ENCODE measurements at places on chromosomes 5 and 9.

DNA sequence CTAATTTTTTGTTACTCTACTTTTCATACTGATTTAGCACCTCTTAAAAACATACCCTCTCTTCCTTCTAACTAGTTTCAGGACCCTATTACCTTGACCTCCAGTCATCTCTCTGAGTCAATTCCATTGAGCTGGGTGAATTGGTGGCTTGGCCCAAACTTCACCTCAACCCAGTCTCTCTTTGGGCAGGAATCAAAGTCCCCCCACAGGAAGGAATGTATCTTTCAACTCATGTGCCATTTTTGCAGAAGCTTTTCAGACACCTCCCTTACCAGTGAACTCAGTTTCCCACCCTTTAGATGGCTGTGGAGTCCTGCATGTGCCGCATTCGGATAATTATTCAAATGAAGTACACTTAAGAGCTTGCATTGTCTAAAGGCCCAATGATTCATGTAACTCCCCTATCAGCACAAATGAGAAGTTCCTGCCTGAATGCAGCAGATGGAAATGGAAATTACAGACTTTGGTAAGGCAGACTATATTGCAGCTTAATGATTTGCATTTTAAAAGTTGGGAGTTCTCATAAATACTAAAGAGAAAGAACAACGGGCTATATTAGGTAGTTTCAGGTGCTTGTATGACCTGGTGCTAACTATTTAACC, 693.5 kb downstream of the PTPRD start:
- DNase-seq, result no peak

DNA sequence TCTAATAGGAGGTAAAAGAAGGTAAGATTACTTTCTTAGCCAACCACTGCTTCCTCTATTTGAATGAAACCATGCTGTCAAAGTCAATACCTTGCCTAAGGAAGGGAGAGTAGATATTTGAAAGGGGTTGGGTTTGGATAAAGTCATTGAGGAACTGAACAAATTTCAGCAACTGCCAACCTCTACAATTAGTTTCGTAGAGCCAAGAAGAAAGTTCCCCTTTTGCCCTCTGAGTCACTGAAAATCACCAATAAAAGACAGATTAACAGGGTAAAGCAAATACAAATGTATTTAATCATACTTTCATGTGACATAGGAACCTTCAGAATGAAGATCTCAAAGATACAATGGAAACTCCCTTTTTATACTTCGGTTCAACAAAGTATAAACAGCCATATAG, 615.7 kb downstream of the GABRG2 start:
- no peak for DNase-seq

- no peak for DNase-seq
Observed at GRCh38 chr9:129100383-129101169, 10.0 kb downstream of the CRAT start.

DNA sequence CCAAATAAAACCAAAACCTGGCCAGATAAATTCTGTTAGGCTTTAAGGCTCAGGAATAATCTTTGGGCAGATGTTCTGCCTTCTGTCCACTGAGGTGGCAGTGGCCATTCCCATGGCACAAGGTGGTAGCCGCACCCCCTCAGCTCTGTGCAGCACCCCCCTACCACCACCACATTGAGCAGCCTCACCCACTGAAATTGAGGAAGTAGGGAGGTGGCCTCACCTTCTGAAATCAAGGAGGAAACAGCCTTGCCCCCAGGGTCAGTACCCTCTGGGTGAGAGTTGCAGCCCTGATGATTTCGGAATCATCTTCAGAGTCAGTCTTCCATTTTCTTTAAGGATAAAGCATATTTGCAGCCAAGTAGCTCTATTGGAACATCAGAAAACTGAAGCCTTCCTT, 204.8 kb upstream of the PIK3R1 start:
- no peak for DNase-seq

GRCh38 chr5:126054577-126055347, 368.4 kb upstream of the GRAMD2B start:
- no peak for DNase-seq

DNA sequence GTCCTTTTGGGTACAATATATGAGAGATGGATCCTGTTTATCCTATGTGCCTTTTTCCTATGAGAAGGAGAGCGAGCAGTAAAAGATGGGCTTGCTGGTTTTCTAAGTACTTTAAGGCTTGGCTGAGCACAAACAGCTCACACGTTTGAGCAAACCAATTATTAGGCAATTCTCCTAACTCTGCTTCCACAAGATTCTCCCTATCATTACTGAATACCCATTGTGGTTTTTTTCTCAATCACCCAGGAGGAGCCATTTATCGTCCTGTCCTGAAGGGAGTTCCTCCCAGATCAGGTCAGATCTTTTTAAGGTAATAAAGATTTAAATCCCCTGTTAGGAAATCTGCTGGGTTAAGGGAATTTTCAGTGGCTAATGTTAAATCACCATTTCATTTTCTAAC, 19.4 kb upstream of the C1QTNF3 start:
- no peak for DNase-seq

GRCh38 chr9:114008667-114009410, 69.3 kb downstream of the AMBP start:
- DNase-seq, result no peak

DNA sequence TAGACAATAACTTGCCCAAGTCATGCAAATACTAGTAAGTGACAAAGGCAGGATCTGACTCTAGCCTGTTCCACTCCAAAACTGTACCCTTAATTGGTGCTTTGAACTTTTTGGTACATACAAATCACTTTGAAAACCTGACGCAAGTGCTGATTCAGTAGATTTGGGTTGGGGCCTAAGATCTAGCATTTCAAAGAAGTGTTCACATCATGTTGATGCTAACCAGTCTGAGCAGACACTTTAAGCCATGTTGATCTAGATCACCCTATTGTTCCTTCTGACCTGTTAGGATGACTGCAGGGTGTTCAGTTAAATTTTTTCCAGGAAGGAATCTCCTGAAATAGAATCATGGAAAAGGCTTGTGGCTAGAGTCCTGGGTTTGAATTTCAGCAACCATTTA, 57.7 kb upstream of the CPEB4 start:
- DNase-seq, result no peak

GRCh38 chr5:610744-611730, 1.1 kb upstream of the CEP72 start:
- no peak for DNase-seq

DNA sequence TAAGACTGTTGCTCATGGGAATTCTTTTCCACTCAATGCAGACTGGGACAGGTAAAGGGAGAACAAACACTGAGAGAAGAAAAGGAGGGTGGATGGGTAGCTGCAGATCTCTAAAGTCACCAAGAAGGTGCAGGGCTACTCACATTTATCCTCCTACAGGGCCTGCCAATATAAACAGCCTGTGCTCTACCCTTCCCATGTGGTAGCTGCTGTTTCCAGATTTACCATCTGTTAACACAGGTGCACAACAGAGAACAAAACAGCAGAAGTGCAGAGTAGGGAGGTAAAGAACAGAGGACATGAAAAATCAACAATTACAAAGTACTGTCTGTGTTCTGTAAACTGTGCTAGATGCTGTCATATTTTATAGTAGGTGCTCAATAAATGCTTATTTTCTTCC, 26.0 kb downstream of the JAKMIP2 start:
- DNase-seq, result no peak

All from HL-60 (cell line).